ENCODE measurements at places on chromosomes 13 and 19.

GRCh38 chr13:41061914-41062837 is 867 bp downstream of the WBP4 start:
- peak; percentile 69 for DNase-seq

DNA sequence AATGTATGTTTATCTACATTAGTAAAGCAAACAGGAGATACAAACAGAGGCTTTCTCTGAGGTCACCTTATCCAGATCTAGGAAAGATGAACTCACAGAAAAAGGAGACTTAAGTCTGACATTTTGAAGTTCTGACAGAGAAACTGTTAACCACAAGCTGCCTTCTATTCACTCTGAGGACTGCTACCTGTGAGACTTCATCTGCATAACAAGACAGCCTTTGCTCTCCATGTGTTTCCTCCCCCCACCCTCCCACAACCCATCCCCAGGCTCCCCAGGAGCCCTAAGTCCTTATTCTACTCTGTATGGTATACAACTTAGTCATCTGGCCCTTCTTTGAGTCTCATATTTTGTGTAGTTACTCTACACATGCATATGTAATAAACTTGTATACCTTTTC is 699.0 kb downstream of the FGF9 start:
- DNase-seq = no peak

DNA sequence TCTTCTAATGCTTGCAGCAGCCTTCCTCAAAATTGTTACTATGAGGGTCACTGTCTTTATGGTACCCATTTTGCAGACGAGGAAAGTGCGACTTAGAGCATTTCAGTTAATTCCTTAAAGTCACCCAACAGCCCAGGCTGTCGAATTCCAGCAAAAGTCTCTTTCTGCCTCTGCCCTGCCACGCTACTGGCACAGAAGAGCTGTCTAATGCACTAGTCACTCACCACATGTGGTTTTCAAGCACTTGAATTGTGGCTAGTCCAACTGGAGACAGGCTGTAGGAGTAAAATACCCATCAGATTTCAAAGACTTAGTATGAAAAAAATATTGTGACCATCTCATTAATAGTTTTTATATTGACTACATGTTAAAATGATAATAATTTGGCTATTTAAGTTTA is 1.7 kb downstream of the FPR1 start:
- DNase-seq = peak; percentile 44

GRCh38 chr13:102904408-102904862 is 58.6 kb downstream of the ERCC5 start:
- peak; percentile 59 for DNase-seq

- no peak for DNase-seq
These were observed 164.9 kb downstream of the ZIC5 start for GRCh38 chr13:99806671-99807070.

Data from kidney tubule cell (primary cell).